Suprapubic skin (tissue), 4 donors: ENCODE measurements at places on chromosomes 11 and 22.

- DNase-seq = no peak
Observed at GRCh38 chr11:119752345-119752871, 23.4 kb upstream of the NECTIN1 start.

- DNase-seq = no peak
Observed at GRCh38 chr11:128193615-128194014, 393.7 kb downstream of the ETS1 start.

- no peak for DNase-seq
Observed at GRCh38 chr11:29317694-29318093, 699.1 kb downstream of the KCNA4 start.

GRCh38 chr11:127454856-127455255 is 454.3 kb upstream of the KIRREL3 start:
- no peak for DNase-seq

- DNase-seq = no peak
Observed at GRCh38 chr11:34132261-34132965, 27.0 kb downstream of the NAT10 start.

- no peak for DNase-seq
Observed at GRCh38 chr11:95296165-95296564, 65.2 kb upstream of the SESN3 start.

DNA sequence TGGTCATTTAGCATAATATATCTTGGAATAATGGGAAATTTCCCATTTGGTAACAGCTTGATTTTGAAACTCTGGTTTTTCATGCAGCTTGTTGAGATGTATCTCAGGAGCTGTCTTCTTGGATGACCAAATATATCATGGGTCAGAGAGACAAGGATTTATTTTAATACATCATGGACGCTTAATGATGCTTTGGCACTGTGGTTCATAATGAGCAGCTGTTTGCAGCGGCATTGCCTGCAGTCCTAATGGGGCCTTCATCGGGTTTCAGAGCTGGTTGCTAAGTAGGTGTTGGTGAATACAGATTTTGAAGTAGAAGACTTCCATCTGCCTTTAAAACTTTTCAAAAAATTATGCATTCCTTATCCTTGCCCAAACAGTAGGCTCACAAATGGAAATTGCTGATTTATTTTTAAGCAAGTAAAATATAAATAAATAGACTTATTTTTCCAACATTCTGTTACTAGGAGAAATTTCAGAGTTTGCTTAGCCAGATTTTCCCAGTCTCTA is 389.5 kb upstream of the FAT3 start:
- DNase-seq = no peak

DNA sequence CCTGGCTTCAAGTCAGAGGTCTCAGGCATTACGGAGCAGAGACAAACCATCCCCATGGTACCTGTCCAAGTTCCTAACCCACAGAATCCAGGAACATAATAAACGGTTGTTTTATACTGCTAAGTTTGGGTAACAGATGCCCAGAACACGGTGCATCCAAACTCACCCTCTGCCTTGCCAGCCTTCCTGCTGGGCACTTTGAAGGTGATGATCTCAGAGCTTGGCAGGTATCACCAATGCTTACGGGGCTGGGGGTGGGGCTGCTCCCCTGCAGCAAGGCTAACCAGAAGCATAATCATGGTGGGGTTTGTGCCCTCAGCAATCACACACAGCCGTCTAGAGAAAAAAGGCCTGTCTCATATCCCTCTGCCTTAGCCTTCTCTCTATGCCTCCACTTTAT is 27.1 kb downstream of the DKK3 start:
- no peak for DNase-seq

GRCh38 chr11:1307998-1308742 is 1.3 kb downstream of the TOLLIP start:
- DNase-seq = peak; percentile 71

- no peak for DNase-seq
Observed at GRCh38 chr11:73139476-73140198, 2.5 kb downstream of the FCHSD2 start.

DNA sequence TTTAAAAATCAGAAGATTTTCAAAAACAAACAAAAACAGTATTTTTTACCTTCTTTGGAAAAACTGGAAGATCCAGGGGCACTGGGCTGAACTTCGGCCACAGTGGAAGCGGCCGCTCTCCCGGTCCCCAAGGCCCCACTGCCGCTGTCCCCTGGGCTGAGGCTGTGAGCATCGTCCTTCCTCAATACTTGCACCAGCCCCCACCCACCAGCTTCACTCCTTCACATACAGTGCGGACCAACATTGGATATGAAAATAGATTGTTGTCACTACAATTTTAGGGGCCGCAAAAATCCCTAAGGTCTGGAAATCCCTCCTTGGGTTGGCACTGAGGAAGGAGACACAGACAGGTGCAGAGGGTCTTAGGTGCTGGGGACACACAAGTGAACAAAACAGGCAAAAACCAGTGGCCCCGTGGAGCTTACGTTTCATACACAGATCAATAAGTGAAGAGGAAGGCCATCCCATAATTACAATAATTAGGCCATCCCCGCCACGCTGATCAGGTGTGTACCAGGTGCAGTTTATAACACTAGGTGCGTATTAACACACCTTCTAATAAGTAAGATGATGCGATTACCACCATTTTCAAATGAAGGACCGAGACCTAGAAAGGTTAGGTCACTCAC is 28.2 kb upstream of the SLC22A12 start:
- peak; percentile 36 for DNase-seq

DNA sequence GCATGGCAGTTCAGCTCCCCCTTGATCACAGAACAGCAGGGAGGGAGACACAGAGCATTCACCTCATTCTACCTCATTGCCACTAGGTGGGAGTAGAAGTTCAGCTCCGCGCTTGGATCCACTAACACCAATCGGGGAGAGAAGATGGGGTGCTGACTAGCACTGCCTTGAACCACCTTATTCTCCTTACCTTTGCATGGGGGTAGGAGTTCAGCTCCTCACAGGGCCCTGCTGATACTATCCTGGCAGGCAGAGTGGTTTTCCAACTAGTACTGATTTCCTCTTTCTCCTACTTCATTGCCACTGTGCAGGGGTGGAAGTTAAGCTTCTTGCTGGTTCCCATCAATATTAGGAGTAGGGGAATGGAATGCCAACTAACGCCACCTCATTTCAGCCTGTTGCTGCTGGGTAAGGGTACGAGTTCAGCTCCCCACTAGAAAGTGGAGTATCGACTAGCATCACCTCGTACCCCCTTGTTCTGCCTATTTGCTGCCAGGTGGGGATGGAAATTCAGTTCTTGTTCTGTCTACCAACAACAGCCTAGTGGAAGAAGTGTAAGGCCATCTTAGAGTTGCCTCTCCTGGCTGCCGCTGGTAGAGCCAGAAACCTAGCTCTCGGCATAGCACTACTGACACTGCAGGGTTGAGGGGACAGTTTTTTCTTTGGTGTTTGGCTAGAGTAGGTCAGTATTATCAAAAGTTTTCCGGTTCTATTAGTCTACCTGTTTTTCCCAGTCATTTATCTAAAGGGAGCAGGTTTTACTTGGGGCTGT is 550.9 kb upstream of the CCDC90B start:
- DNase-seq = no peak

DNA sequence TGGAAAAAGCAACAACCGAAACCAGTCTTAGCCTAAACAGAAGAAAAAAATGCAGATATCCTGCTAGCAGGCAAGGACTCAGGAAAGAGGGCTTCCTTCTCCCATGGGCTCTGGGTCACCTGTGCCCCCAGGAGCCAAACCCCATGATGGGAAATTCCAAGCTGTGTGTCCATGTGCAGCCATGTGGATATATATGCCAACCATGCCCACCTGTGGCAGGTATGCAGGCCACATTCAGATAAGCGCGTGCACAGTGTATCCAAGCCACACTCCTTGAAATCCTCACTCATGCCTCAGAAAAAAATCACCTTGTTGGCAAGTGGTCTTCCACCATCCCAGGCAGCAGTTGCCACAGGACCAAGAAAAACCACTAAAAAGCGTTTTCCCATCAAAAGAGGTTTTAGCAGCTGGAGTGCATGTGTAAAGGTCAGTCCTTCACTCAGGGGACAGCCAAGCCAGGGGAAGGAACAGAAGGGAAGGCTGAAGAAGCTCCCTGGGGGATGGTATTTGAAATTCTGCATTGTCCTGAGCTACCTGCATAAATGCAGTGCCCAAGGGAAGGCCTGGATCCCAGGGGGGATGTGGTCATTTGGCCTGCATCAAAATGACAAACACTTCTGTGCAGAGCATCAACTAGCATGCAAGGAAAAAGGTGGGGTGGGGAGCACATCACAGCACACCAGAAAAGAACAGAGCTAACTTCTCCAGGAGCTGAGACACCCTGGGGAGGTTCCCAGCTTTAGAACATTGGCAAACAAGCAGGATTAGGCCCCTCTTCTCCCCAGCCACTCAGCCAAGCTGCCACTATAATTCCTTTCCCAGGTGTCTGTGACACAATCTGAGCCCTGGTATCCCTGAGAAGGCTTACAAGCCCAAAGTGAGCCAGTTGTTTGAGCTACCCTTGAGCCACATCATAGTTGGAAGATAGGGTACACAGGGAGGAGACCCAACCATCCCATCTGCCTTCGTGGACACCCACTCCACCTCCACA is 76.2 kb downstream of the GALNT18 start:
- no peak for DNase-seq

GRCh38 chr11:113587308-113587739 is 112.1 kb upstream of the DRD2 start:
- no peak for DNase-seq
